ENCODE measurements at places on chromosomes 7 and 10.

GRCh38 chr10:29657719-29658274 is 23.0 kb upstream of the SVIL start:
- DNase-seq, result no peak

DNA sequence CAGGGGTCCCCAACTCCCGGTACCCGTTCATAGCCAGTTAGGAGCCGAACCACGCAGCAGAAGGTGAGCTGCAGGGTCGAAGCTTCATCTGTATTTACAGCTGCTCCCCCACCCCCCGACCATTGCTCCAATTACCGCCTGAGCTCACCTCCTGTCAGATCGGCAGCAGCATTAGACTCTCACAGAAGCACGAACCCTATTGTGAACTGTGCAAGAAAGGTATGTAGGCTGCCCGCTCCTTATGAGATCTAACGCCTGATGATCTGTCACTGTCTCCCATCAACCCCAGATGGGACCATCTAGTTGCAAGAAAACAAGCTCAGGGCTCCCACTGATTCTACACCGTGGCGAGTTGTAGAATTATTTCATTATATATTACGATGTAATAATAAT is 14.6 kb upstream of the AZGP1 start:
- no peak for DNase-seq

DNA sequence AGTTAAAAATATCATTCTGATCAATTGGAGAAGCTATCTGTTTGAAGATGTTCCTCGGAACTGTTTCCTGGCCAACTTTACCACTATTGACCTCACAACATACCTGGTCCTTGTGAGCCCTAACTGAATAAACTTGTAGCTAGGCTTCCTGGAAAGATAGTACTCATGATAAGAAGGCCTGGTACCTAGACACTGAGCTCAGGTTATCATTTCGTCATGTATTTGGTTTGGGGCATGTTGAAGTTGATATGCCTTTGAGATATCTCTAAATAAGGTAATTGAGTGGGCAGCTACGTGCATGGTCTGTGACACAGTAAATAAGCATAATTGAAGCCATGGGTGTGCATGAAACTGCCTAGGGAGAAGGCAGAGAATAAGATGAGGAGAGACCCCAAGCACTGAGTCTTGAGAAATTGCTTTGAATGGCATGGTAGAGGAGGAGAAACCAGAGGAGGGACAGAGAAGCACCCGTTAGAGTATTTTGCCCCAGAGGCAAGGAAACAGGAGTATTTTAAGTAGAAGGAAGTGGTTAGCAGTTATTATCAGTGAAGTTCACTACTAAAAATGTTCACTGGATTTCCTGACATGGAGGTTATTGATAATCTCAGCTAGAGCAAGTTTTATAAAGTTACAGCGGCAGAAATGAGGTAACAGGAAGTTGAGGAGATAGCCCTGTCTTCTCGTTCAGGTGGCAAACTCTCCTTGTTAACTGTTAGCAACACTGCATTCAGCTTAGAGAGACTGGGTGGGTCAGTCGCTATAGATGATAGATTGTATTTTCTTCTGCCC is 55.6 kb downstream of the CC2D2B start:
- DNase-seq, result no peak

GRCh38 chr10:13717936-13718772 is 131.4 kb downstream of the PRPF18 start:
- DNase-seq, result no peak

- DNase-seq, result no peak
These were observed 18.7 kb downstream of the GSDME start for GRCh38 chr7:24738577-24738976.

DNA sequence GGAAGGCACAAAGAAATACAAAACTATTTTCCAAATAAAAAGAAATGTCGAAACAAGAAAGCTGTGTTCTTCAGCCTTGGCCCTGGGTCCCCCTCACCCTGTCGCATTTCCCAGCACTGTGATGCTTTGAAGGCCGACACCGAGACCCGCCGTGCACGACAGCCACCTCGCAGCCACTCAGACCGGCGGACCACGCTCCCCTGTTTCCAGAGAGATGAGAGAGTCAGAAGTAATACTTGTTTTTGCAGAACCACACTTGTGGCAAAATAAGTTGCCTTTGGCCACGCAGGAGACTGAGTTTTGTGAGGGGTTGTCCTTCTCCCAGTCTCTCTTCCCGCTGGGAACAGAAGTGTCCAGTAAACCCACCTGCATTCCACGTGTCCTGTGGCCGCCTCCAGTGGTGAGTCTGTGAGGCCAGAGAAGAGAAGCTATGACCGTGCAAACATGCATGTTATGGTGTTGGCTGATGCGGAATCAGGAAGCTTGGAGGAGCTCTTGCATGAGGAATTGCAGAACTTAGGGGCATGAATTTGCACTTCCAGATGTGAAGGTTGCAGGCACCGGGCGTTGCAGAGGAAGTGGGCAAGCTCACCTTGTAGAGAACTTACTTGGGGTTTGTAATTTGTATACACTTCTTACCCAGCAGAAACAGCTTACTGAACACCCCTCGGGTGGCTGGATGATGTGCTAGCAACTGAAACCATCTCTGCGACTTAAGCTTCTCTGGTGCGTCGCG is 194.5 kb downstream of the EBF3 start:
- DNase-seq, result no peak

GRCh38 chr7:117673839-117674238 is 194.0 kb downstream of the CFTR start:
- DNase-seq, result no peak

GRCh38 chr10:70681731-70682005 is 9.4 kb downstream of the ADAMTS14 start:
- DNase-seq, result no peak

- no peak for DNase-seq
These were observed 9.6 kb downstream of the TMEM184A start for GRCh38 chr7:1546274-1546908.

- no peak for DNase-seq
These were observed 32.6 kb upstream of the UNCX start for GRCh38 chr7:1200045-1200444.

DNA sequence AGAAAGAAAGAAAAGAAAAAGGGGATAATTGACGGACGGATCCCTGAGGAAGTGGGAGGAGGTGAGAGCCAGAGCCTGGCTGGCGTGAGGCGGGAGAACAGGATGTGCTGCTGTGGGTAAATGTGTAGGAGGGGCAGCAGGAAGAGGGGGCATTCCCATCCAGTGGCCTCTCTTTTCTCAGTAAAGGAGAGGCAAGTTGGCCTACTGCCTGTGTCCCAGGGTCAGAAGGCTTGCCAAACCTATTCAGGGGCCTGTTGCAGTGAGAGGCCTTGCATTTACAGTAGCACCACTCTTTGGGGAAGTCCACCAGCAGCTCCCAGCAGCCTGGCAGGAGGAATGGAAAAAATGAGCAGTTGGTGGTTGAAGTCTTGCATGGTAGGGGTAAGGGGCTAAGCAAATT is 26.6 kb upstream of the ASCC1 start:
- DNase-seq, result no peak

DNA sequence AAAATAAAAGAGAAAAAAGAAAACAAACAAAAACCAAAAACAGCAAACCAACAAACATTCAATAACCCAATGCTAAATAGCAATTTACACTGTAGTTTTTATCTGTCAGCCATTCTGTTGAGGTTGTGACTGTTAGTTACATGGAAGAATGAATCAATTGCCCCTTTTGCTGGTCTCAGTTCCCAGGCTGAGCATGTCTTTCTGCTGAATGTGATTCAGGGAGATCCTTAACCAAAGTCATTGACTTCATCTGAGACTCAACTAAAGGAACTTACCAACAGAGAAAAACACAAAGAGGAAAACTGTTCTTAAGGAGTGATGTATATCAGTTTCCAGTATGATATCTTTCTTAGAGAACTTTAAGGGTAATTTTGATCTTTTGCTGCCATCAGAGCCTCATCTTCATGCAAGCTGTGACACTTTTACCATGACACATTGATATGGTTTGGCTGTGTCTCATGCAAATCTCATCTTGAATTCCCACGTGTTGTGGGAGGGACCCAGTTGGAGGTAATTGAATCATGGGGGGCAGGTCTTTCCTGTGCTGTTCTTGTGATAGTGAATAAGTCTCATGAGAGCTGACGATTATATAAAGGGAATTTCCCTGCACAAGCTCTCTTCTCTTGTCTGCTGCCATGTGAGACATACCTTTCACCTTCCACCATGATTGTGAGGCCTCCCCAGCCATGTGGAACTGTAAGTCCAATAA is 469.8 kb downstream of the KIF20B start:
- no peak for DNase-seq

DNA sequence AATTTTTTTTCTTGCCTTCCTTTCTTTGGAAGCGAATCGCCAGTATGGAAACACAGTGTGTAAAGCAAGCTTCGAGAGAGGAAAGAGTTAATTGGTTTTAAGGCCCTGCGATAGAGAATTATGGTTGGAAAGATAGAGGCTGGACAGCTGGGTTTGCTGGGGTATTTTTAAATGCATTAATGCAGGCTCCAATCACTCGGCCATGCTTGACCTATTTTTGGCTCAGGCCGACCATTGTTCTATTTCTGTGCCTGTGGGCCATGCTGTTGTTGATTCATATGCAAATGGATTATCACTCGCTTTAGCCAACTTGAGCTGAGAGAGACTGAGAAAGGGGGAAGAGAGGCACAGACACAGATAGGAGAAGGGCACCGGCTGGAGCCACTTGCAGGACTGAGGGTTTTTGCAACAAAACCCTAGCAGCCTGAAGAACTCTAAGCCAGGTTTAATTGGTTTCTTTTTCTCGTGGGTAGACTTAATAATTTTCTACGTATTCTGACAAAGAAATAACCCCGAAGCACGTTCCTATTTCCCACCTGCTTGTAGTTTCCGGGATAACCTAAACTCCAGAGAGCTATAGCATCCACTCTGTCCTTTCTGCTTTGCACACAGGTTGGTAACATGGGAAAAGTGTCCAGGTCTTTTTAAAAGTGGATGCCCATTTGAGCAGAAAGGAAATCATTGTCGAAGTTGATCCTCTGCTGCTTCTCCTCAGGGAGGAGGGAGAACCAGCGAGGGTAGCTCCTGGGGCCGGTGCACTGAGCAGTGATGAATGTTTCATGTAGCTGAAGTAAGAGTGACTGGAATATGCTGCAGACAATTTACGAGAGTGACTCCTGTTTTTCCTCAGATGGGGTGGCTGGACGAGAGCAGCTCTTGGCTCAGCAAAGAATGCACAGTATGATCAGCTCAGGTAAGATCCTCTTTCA is at the start of gene HDAC9:
Gene HDAC9 (plus strand): TSS at position 338 of the 929 bp plus-strand sequence. CDS start 554 bp downstream, at position 892.
- DNase-seq, result no peak

GRCh38 chr10:89241026-89241425 is 10.5 kb downstream of the LIPA start:
- DNase-seq, result no peak

DNA sequence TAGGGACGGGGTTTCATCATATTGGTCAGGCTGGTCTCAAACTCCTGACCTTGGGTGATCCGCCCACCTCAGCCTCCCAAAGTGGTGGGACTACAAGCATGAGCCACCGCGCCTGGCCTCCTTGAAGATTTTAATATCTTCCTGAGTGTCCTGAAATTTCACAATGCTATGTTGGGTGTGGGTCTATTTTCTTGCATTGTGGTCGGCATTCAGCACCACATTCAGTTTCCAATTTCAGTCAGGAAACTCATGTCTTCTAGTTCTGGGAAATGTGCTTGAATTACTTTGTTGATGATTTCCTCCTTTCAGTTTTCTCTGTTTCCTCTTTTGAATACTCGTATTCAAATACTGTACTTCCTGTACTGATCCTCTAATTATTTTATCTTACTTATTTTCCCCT is 49.3 kb upstream of the IL6 start:
- no peak for DNase-seq

- DNase-seq, result no peak
These were observed 149.4 kb upstream of the FERD3L start for GRCh38 chr7:19294619-19295018.

GRCh38 chr10:2772816-2773631 is 294.3 kb upstream of the PFKP start:
- no peak for DNase-seq

DNA sequence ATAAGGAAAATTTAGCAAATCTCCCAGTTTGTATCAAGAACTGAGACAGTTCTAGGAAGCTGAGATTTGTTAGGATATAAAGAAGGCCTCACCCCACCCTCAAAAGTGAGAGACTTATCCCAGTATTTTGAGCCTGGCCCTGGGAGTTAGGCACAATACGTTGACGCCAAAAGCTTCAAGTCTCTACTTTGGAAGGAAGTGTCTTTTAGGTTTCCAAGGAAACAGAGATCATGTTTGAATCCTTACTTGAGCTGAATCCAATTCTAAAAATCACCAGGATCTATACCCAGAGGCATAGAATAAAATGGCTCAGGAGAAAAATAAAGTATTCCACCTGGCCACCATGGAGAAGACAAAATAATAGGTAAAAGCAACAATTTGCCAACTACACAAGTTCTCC is 115.9 kb upstream of the NRG3 start:
- no peak for DNase-seq

DNA sequence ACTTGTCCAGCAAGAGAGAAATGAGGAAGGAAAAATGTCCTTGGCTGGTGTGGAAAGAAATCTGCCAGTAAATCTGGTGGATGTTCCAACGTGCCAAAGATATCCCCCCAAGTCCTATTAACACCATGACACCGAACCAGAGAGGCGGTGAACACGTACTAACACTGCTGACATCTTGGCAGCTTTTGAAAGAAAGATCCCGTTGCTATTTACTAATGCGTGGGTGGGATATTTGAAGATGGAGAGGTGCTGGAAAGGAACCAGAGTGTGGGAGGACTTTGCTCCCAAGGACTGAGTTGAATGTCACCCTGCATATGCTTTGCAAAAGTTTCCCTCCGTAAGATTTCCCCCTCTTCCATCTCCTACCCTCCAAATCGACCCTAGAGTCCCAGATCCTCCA is 7.9 kb downstream of the CCDC3 start:
- no peak for DNase-seq

DNA sequence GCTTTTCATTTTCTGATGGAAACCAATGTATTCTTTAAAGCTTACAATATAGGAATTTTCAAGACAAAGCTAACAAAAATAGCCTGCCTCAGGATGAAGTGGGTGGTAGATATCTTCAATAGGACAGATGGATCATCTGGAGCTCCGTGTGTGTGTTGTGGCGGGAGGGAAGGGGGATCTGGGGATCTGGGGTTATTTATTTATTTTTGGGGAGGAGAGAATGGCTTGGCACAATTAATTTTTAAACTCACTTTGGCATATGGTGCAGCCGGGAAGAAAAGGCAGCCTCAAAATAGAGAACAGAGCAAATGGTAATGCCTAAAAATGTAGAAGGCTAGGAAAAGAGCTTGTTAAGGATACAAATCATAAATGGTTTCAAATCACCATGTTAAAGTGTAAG is 11.6 kb upstream of the ABLIM1 start:
- DNase-seq, result no peak

DNA sequence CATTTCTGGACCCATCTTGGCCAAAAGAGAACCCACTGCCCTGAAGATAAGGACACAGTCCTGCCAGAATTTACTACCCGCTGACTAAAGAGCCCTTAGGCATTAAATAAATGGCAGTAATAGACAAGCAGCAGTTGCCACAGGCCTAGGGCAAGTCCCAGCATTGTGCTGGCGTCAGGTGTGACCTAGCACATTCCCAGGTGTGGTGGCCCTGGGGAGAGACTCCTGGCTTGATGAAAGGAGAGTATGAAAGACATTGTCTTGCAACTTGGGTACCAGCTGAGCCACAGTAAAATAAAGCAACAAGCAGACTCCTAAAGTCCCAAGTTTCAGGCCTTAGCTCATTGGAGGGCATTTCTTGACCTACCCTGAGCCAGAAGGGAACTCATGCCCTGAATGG is 715.7 kb upstream of the SORCS1 start:
- no peak for DNase-seq
